ENCODE measurements at places on chromosomes 12 and 14.

GRCh38 chr14:38870296-38870836 is 232.7 kb downstream of the SEC23A start:
- DNase-seq = no peak

DNA sequence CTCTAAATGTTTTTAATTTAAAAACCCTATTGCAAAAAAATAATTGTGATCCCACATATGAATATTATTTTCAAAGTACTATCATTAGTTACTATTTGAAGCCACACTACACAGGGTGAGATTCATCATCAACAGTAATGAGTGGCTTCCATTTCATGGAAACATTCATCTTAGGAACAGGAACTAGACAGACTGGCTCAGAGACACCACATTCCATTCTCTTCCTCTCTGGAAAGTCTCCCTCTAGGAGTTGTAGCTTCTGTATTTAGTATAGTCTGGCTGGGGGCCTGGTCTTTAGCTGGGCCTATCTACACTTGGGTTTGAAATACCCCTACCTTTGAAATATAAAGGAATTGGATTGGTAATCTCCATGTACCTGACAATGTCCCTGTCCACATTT is 6.2 kb upstream of the VDR start:
- DNase-seq = no peak

- DNase-seq = no peak
Observed at GRCh38 chr12:46400406-46400805, 27.8 kb upstream of the SLC38A2 start.

DNA sequence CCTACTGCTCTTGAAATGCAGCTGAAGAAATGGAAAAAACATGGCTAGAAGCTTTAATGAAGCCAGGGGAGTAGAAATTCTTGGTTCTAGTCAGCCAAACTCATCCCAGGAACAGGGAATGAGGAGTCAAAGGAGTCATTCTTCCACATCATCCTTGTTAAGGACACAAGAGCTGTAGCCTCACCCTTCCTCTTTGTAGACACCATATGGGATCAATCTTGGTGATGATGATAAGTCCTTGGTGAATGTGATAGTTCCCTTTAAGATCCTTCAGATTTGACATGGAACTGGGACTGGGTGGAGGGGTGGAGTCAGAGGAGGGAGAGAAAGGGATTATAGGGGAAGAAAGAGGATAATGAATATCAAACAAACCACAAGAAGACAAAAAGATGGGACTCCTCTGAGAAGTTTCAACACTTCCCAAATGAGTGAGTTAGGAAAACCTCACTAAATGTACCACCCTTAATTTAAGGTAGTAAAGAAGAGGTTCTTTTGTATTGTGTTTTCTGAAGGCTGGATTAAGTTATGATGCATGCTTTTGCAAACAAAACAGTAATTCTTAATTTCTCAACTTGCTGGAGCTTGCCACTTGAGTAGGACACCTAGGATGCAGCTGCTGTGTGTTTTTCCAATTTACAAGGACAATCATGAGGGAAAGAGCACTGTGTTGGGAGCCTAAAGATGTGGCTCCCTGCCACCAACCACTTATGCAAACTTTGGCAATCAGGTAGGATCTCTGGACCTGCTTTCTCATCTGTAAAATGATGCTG is 104.0 kb downstream of the WIF1 start:
- DNase-seq = no peak

DNA sequence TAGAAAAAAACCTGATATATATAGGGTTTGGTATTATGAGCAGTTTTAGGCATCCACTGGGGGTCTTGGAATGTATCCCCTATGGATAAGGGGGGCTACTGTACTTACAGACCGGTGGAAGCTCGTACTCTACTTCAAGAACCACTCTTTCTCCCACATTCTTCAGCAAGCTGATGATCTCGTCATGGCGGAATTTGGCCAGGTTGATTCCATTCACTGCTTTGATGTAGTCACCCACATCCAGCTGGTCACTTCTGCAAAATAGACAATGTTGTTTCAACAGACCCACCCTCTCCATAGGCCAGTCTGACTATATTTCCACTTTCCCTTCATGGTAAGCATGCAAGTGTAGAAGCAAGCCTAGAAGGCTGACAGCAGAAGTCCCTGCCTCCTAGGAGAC is 139.9 kb downstream of the GRIP1 start:
- peak; percentile 42 for DNase-seq

- DNase-seq = no peak
Observed at GRCh38 chr14:100065942-100066574, 836 bp downstream of the EVL start.

- no peak for DNase-seq
Observed at GRCh38 chr14:23071921-23072539, 14.7 kb upstream of the CDH24 start.

- no peak for DNase-seq
Observed at GRCh38 chr12:24909667-24910066, 39.2 kb downstream of the BCAT1 start.

DNA sequence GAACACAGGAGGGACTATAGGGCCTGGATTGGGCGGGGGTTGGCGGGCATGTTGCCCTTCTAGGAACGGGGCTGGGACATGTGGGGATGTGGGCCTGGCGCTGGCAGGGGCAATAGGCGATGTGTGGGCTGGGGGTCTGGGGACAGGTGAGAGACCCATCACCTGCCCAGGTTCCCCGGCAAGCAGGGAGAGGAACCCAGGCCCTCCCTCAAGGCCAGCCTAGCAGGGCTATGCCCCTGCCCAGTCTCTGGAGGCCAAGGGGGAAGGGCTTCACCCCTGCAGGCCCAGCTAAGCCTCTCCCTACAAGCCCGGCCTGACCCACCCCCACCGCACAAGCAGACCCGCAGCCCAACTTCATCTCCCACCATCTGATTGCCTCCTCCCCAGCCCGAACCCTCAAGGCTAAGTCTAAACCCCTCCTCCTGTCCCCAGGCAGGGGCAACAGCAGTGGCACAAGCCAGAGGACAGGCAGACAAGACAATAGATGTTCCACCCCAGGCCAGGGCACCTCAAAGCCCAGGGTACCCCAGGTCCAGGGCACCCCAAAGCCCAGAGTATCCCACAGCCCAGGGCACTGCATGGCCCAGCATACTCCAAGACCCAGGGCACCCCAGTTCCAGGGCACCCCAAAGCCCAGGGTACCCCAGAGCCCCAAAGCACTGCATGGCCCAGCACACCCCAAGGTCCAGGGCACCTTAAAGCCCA is 6.5 kb downstream of the JAG2 start:
- no peak for DNase-seq

DNA sequence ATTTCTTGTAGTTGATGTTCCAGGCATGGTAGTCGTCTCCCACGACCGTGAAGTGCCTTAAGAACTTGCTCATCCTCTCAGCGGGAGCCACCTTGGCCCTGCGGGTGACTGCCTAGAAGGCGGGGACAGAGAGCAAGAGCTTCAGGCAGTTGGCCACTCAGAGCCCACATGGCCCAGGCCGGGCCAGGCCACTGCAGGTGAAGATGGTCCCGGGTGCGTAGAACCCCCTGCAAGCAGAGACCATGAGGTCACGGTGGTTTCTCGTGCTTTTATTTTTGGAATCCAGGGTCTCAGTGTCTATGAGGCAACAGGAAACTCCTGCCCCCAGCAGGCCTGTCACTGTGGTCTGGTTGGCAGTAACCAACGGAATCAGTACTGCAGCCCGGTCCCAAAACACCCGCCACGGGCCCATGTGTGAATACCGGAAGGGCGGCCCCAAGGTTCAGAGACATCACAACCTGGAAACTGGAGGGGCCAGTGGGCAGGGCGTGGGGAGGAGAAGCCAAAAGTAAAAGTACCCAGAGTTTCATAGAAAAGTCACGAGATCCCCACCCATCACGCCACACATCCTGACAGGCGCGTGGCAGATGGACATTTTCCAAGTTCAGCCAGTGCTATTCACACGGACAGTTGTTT is 27.5 kb downstream of the HVCN1 start:
- no peak for DNase-seq

DNA sequence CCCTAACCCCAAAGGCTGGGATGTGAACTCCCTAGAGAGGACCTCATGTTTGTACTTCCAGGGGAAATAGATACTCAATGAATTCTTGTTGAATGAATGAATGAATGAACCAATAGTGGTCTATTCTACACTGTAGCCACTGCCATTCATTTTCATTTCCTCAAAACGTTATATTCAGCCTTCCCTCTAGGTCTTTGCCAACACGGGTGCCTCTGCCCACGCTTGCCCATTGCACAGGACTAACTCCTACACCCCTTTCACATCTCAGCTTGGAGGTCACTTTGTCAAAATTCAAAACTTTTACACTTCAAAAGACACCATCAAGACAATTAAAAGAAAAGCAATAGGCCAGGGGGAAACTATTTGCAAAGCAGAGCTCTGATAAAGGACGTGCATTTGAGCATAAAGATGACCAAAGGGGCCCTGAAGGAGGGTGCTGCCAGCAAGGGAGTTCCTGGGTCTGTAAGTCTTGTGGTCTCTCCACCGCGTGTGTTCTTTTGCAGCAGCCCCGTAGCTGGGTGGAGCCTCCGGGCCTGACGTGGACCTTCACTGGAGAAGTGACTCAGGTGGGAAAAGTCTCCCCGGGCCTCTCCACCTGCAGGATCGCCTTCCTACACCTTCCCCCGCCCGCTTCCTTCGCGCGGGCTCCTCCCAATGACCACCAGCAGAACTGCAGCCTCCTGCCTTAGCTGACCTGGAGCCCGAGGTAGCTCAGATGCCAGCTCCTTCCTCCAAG is 31.5 kb downstream of the TMEM63C start:
- DNase-seq = no peak

GRCh38 chr12:95492462-95492861 is 18.5 kb downstream of the METAP2 start:
- no peak for DNase-seq

- DNase-seq = peak; percentile 89
Observed at GRCh38 chr12:119153477-119154434, 25.0 kb upstream of the HSPB8 start.

DNA sequence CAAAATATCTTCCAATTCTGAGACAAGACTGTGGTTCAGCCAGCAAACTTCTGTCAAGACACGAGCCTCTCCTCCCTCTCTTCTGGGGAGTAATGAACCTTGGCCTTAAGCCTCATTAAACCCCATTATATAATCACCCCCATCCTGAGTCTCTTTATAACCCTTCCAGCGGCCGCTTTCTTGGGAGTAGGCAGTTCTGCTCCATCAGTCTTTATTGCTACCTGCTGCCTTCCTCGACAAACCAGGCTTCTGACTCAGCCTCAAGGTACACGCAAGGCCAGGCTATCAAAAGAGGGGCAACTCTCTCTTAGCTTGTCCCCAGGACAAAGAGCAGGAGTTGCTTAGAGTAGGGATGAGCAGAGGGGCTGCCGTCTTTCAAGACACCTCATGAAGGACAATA is 300.8 kb upstream of the NOS1 start:
- DNase-seq = no peak

DNA sequence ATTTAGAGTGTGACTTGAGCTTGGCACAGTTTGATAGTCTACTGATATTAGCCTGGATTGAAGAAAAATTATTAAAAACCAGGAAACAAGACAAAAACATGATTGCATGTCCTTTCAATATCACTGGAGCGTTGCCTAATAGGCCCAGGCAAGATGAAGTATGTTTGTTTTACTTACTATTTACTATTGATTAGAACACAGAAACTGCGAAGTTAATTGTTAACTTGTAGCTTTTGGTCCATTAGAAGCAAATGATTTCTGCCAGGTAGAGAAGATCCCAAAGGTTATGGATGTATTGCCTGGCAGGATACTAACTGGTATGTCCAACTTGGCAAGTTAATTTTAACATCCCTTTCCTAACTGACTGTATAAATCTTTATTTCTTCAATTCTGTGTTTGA is 268.9 kb downstream of the ETNK1 start:
- DNase-seq = no peak

DNA sequence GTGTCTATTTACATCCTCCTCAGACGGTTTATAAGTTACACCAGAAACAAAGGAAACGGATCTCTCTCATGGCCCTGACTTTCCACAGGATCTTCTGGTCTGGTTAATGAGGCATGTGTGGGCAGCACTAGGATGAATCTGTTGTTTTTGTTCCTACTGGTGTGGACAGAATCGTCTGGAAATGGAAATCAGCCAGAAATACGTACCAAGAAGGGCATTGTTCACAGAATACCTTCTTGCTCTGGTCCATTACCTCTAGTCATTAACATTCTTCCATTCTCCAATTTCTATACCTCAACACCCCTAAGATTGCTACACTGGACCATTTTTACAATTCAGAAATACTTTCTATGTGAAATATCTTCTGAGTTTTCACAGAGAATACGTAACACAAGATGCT is 86.0 kb downstream of the TPH2 start:
- no peak for DNase-seq

DNA sequence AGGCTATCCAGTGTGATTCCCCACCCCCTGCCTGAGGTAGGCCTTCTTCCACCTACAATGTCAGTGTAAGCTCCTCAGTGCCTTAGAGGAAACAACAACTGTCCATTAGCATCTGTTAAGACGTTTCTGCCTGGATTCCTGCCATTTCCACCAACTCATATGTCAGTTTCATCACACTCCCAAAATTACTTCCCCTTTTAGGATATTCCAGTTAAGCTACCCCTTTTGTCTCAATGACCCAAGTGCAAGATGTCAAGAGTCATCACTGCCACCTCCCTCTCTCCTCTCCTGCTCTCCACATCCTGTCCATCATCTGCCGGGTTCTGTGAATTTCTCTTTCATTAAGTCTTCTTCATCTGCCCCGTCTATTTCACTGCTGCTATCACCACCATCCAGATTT is 189.4 kb downstream of the DPF3 start:
- no peak for DNase-seq

- no peak for DNase-seq
Observed at GRCh38 chr14:95052016-95052585, 105.2 kb downstream of the DICER1 start.

DNA sequence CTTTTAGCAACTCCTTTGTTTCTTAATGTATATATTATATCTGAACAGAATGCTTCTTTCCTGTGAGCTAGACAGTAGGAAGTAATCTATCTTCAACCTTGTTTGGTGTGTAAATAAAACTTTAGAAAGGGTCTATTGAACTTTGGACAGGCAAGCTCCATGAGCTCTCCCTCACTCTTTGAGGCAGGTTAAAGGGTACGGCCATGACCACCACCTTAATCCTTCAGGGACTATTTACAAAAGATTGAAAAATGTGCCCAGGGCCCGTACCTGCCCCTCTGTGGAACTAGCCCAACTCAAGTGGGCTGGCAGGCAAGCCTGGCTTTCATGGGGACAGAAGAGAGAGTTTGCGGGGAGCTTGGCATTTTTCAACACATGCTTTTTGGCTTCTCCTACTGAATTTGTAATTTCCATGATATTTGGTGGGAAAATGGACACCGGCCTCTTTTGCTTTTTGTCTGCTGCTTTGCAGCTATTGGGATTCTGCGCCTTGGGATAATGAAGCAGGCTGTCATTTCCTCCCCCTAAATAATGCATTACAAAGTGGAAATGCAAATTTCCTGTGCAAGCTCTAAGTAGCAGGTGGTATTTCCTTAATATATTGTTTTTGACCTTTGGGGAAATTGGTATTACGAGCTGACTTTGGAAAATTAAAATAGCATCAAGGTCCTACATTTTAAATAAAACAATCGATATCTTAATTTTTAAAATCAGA is 106.0 kb downstream of the HMGA2 start:
- no peak for DNase-seq

- DNase-seq = no peak
Observed at GRCh38 chr12:123843912-123844748, 82.0 kb downstream of the DNAH10 start.
